ENCODE measurements at places on chromosomes 3 and 15.

DNA sequence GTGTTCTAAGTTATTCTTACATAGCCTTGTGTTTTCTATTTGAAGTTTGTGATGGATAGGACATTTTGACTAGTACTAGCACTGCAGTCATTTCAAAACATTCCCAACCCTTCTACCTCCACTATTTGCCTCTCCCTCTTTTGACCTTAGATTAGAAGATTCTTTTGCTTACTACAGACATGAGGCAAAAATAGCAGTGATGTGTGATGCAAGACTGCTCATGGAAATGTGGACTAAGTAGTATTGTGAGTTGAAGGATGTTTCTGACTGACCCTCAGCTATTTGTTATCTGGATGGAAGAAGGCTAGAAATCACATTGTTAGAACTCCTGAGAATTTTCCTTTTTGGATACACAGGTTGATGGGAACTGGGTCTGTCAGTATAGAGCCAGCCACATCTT, 45.9 kb downstream of the ATP2C1 start:
- DNase-seq = no peak

DNA sequence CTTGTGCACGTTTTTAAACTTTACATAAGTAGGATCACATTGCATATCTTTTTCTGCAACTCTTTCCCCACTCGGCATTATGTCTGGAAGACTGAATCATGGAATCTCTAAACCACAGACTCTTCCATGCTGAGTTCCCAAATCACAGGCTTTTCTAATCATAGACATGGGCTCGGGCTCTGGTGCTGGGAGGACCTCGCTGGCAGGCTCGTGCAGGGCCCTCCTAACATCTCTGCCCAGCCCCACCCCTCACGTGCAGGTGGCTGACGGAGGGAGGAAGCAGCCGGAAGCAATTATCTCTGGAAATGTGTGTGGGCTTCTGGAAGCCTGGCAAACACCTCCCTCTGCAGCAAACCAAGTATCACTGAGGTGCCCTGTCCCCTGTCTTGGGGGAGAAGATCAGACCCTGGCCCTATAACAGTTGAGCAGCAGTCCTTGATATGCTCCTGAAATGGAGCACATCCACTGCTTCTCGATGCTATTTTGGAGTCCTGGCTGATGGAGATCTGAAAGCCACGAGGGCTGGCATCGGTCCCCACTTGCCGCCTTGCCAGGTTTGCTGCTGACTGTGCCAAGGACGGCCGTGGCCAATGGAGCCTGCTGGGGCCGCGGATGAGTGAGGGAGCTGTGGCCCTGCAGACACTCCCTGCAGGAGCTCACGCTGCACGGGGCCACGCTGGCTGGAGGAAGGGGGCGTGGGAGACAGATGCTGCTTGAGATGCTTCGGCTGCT, 4.4 kb upstream of the IQSEC1 start:
- no peak for DNase-seq

GRCh38 chr3:72791161-72791560, 57.1 kb downstream of the SHQ1 start:
- DNase-seq = no peak

GRCh38 chr3:3636815-3637214, 162.4 kb upstream of the LRRN1 start:
- DNase-seq = no peak

DNA sequence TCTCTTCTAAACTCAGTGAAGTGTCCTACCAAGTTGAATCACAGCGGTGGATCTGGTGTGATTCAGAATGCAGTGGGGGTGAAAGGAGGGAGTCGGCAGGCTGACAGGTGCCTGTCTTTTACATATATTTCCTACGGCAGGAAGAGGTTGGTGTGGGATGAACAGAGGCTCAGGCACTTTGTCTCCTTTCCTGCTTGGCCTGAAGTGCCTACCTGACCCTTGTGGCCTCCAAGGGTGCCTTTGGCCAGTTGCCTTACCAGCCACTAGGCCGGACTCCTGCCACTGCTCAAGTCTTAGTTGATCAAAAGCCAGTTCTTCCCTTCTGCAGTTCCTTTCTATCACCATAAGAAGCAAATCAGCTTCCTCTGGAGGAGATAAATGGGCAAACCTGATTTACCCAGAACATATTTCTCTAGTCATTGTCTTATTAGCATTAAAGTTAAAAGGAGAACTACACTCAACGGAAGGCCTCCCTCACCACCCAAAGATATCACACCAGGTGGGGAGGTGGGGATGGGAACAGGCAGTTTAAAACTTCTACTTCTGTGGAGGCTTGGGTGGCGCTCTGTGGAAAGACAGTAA, 52.1 kb downstream of the CRTC3 start:
- DNase-seq = no peak

DNA sequence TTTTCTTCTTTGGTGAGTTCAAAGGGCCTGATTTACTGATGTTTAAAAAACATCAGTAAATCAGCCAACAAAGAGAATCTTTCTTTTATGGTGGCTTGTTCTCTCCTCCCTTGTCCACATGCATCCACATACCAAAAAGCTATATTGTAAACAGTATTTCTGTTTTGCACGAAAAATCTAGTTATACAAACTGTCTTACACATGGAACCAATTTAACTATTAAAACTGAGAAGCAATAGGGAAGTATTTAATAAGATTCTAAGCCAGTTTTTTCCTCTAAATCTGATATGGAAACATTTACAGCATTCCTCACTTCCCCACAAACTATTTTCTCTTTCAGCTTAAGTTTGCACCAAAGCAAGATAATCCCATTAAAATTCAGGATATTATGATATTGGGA, 110.8 kb upstream of the ICE2 start:
- DNase-seq = no peak

- no peak for DNase-seq
These were observed 40.9 kb upstream of the RPL35A start for GRCh38 chr3:197908957-197909701.

GRCh38 chr15:60264088-60264487, 133.7 kb downstream of the ANXA2 start:
- no peak for DNase-seq

DNA sequence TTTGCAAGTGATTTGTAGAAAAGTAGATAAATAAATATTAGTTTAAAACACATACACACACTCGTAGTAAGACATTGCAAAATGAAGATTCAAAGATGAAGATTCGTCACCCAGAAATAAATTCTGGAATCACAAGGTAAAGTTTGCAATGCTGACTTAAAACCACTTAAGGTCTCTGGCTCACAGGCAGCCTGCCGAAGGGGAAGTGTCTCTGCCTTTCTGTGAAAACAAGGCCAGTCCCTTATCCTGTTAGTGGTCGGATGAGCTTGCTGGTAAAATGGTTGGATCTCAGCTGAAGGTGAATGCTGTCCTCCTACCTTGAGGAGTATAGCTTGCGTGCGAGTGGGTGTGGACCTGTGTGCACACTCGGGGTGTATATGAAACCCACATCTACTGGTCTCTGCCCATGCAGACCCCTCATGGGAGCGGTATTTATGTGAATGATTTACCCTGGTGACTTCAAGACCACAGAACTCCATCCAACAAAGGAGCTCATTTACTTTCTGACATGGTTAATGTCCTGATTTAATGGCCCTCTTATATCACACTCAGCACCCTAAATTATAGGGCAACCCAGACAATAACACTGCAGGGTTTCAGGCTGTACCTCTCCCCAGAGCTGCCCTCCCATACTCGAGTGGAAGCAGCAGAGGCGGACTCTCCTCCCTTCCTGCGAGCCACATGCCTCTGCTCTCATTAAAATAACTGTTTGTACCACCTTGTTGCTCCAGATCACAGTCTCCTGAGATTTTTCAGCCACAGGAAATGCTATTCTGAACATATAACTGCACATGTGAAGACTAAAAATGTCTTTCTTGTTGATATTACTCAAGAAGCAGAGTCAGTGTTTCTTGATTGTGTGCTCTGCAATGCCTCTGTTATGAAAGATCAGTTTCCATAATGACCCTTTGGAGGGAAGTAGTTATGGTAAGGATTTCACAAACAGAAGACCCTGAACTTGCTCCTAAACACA, 45.9 kb upstream of the ALDH1A3 start:
- peak; percentile 63 for DNase-seq

DNA sequence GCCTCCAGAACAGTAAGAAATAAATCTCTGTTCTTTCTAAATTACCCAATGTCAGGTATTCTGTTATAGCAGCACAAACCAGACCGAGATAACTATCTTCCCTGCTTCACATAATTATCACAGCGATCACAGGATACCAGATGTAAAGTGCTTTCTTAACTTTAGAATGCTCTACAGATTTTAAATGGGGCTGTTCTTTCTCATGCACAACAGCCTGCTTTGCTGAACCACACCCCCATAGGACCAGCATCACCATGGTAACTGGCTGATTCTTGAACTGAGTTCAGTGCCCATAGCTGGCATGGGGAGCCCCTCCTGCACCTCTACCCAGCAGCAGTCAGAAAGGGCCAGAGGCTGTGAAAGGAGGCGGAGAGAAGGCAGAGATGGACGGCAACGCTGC, 7.8 kb downstream of the CD80 start:
- DNase-seq = no peak

DNA sequence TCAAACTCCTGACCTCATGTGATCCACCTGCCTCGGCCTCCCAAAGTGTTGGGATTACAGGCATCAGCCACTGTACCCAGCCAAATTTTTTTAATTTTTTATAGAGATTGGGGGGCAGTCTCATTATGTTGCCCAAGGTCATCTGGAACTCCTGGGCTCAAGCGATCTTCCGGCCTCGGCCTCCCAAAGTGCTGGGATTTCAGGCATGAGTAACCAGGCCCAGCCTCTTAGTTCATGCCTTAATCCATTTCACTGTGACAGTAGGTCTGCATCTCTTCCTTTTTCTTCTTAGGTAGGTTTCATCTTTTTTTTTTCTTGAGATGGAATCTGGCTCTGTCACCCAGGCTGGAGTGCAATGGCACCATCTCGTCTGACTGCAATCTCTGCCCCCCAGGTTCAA, 37.3 kb upstream of the PPP4R2 start:
- no peak for DNase-seq

GRCh38 chr15:38266247-38266986, 13.8 kb downstream of the SPRED1 start:
- no peak for DNase-seq

GRCh38 chr3:69212411-69213160, 90.2 kb upstream of the LMOD3 start:
- peak; percentile 78 for DNase-seq

DNA sequence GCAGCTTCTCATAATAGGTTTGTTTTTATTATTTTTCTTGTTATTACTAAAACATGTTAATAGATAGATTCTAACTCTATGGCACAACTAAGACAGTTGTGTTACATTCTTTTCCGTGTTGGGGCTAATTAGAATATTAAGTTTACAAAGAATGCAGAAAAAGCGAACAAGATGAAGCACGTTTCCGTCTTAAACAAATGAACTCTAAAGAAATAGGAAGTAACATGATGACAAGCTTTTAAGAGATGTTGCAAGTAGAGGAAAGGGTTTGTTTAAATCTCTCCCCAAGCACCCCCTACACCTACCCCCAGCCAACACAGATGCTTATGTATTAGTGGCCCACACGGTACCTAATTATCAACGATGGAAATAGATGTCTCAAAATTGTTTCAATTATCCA, 207.1 kb downstream of the TP63 start:
- DNase-seq = no peak

Data from inflammatory macrophage treated with lipopolysaccharide for 1 hour (primary cell).